ENCODE measurements at places on chromosomes 7 and 10.

DNA sequence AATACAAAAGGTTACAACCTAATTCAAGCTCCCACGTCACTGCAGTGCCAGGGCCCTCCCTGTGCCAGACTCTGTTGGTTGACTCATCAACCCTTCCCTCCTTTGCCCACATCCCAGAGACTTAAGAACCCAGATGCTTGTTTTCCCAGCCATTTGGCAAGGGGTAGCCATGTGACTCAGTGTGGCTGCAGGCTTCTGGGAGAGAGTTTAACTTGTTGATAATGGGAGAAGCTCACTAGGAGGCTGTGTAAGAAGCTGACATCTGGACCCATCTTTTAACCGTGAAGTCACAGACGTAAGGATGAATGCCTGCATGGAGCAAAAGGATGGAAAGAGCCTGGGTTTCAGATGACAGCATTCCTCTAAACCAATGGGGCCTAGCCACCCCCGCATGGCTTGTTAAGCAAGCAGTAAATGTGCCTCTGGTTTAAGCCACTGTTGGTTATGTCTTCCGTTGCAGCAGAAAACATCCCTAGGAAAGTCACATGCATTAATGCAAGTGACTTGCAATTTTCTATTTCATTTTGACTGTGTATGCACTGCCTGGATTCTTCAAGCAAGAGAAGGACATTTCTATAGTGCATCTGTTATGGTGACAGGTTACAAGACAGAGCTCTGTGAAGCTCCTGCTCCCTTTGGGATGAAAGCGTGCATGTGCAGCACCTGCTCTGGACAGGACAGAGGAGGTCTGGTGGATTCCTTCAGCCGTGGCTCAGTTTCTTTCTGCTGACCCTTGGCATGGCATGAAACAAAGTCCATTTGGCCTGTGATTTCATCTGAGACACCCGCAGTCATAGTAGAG is 57.5 kb upstream of the CREB5 start:
- DNase-seq, result no peak

- DNase-seq, result no peak
Measured at GRCh38 chr7:134789967-134790685, 10.7 kb downstream of the CALD1 start.

- DNase-seq, result no peak
Measured at GRCh38 chr7:41981046-41982040, 255.7 kb downstream of the GLI3 start.

DNA sequence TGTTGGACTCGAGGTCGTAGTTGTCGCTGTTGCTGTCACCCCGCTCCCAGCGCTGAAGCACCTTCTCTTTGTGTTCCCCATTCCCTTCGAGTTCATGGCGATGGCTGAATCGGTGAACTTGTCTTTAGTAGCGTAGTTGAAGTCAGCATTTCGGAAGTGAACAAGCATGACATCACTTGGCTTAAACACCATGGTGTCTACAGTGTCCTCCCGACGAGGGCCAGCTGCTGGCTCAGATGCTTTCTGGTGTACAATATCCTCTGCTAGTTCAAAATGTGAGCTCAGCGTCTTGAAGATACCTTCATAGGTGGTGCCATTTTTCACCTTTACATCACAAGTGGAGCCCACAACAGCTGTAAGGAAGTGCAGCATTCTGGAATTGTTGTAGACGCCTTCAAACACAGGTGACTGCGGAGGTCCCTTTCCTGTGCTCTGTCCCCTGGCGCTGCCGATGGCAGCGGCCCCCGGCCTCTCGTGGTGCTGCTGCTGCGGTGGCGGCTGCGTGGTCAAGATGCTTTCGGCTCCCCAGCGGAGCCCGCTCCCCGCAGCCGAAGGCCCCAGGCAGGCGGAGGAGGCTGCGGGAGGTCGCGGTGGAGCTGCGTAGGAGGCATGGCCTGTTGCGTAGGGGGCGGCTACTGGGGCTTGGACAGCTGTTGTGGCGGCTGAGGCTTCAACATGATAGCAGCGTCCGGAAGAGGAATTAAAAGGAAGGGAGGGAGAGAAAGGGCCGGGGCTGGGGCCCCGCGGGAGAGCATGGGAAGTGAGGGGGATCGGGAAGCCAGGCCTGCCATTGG is 59.3 kb downstream of the ANKMY2 start:
- DNase-seq, result no peak

DNA sequence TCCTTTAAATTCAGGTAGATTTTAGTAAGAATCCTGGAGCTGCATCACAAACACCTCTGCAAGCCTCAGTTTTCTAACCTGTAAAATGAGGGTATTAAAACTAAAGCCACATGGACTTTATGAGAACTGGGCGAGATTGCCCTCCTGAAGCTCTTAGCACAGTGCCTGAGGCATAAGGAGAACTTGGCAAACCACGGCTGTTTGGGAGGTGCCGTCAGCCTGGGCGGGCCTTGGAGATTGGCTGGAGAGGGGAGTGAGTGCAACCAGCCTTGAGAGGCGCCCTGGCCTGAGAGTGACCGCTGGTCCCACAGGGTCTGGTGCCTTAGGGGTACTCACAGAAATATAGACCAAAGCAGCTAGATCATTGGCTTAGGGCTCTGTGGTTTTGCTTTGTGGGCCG is 5.4 kb upstream of the TNS3 start:
- DNase-seq, result no peak

DNA sequence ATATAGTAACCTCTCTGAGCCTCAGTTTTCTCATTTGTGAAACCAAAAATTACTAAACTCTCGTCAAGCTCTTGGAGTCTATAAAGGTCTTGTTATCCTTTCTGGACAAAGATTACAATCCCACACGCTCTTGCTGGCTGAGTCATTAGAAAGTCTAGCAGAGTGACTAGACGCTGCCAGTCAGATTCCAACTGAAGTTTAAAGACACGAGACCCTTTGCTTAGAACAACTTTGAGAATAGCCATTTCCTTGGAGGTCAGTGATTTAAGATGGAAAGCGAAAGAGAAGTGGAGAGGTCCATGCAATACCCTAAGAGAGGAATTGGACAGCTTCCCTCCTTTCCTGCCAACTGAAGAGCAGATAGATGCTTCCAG is 119.5 kb downstream of the APBB1IP start:
- DNase-seq, result no peak

- no peak for DNase-seq
Measured at GRCh38 chr10:79004311-79004710, 64.5 kb upstream of the ZMIZ1 start.
